ENCODE measurements at places on chromosomes 1 and 21.

GRCh38 chr1:207323425-207324225 is 2.1 kb downstream of the CD55 start:
- no peak for DNase-seq

GRCh38 chr1:162926906-162927305 is 65.9 kb upstream of the CCDC190 start:
- no peak for DNase-seq

GRCh38 chr1:15102646-15103045 is 50.9 kb upstream of the TMEM51 start:
- DNase-seq: no peak

GRCh38 chr1:239744851-239745250 is 346.8 kb upstream of the FMN2 start:
- DNase-seq: no peak

DNA sequence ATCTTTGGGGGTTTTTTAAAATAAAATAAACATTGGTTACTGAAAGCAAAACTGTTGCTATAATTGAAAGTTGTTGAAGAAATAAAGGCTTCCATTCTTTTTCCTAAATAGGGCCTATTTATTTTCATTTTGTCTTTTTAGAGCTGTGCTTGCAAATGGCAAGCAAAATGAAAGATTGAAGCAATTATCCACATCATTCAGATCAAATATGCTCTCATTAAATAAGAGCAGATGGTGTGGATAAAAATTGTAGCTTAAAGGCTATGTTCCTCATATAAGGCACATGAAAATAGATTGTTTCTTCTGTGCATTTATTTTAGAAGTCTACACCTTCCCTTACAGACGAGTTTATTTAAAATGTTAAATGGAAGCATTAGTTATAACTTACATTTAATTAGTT is 1317.7 kb downstream of the MRPL39 start:
- no peak for DNase-seq

- DNase-seq: no peak
These were observed 74.7 kb downstream of the RAP1GAP start for GRCh38 chr1:21594501-21594900.

GRCh38 chr1:79239840-79240239 is 233.3 kb upstream of the ADGRL4 start:
- DNase-seq: no peak

- DNase-seq: peak; percentile 96
These were observed 85.7 kb downstream of the BRINP2 start for GRCh38 chr1:177256153-177257075.

GRCh38 chr1:92877081-92877711 is 45.4 kb downstream of the RPL5 start:
- DNase-seq: no peak

DNA sequence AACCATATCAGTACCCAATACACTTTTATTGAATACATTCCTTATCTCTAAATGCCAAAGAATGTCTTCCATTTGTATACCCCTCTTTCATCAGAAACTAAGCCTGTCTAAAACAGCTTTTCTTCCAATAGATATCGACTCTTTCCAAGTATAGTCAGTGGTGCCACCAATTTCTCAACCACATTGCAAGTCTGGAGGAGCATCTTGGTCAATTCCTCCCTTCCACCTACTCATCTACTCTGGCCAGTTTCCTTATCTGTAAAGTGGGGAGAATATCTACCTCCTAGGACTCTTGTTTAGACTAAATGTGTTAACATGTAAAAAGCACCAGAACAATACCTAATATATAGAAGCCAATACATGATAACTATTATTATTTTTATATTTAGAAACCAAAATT is 28.5 kb upstream of the FGGY start:
- no peak for DNase-seq

GRCh38 chr1:115768549-115768948 is at the start of gene CASQ2:
CASQ2 (minus strand) TSS chr1:115768714; CDS start chr1:115768541, 173 bp downstream.
- DNase-seq: no peak

DNA sequence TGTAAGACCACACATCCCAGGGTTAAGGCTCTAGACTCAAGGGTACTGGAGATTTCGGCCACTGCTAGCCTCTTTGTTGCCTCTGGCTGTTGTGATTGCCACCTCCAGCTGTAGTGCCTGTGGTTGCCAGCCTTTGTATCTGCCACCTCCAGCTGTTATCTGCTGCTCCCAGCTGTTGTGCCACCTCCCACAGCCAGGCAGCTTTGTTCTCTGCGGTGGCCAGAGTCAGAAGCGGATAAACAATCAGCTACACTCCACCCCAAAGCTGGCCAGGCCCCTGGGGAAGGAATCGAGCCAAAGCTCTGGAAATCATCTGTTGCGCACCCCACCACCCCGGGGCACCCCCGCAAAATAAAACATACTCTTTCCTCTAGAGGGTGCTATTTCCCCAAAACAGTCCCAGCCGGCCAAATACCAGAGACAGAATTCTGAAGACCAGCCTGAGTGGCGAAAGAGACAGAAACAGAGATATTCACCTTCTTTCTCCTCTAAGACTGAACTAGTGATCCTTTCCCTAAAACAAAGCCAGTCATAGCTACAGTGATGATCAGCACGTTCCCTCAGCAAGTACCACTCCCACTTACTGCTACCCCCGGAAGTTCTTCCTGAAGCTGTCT is 14.8 kb upstream of the PIGM start:
- DNase-seq: peak; percentile 19

DNA sequence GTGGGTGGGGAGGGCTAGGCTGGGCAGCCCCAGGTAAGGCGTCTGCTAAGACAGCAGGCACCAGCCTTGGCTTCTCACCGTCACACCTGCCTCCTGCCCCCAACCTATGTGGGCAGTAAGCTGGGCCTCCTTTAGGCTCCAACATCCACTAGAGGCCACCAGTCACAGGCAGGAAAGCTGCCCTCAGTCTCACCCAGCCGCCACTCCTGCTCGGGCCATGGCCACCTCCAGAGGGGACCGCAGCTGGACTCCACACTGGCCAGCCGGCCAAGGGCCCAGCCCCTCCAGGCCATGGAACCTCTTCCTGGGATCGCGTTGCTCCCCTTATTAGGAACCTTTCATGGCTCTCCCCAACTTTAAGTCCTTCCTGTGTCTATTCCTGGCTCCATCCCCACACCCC is 74.5 kb downstream of the MRPL37 start:
- DNase-seq: no peak

DNA sequence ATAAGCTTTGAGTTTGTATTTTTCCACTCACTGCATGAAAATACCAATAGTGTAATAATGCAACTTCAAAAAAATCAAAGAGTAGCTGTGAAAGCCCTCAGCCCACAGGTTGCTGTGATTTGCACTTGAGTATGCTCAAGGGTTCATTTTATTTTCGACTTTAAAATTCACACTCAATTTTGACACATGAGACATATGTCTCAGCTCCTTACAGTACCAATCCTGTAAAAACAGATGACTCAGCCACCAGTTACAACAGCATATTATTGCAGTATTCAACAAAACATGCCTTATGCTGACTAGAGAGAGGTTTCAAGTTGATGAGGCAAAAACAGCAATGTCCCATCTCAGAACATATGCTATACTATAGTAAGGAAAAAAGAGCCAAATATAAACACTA is 66.1 kb downstream of the CYYR1 start:
- peak; percentile 72 for DNase-seq

DNA sequence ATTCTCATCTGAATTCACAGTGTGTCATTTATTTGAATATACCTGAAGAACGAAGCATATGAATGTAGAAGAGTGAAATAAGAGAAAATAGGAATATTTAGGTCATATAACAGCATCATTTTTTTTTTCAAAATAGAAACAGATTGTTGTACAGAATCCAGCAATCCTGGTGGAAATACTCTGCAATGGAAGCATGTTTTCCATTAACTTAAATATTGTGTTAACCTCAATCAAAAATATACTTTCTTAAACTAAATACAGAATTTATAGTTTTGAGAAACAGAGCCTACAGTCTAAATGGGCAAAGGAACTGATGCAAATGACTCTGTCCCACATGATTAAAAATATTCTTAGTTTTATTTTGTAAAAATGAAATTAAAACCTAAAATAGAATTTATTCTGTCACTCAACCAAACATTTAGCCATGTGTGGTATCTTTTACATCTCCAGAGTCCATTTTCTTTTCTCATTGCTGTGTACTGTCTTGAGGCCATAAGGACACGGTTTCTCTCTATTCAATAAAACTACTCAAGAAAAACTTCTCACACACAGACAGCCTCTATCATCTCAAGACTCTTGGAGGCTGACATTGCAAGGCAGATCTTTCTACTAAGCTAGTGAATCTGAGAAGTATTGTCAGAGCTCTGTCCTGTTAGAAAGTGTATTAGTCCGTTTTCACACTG is 322.6 kb downstream of the LTN1 start:
- DNase-seq: no peak

DNA sequence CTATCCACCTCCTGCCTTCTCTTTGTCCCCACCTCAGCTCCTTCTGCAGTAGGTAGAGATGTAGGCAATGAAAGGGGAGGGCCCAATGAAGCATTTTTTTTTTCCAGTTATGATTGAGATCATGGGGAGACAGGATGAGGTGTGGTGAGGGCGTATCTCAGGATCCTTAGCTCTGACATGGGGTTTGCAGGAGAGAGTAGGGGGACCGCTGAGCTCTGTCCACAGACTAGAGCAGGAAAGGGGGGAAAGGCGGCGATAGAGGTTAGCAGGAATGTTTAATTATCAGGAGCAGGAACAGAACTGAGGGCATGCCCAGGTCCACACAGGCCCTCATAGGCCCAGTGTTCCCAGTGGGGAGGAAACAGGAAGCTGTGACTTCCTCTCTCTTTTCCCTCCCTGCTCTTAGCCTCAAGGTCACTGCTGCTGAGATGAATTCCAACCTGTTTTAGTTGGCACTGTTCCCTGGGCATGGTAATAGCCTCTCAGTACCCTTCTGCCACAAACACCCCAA is 901 bp upstream of the RXFP4 start:
- peak; percentile 60 for DNase-seq

DNA sequence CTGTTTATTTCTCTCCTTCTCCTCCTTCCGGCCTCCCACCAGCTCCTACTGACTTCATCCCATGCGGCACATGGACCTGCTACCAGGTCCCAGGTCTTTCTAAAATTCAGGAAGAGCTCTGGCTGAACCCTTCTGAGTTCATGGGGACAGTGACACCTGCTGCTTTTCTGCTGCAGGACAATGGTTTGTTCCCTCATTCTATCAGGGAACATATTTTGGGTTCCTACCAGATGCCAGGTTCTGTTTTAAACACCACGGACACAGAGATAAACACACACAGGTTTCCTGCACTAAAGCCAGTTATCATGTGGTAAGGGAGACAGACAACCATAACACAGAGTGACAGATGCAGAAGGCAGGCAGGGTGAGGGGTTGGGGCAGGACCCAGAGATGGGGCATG is 114.0 kb upstream of the RAB4A start:
- DNase-seq: no peak

DNA sequence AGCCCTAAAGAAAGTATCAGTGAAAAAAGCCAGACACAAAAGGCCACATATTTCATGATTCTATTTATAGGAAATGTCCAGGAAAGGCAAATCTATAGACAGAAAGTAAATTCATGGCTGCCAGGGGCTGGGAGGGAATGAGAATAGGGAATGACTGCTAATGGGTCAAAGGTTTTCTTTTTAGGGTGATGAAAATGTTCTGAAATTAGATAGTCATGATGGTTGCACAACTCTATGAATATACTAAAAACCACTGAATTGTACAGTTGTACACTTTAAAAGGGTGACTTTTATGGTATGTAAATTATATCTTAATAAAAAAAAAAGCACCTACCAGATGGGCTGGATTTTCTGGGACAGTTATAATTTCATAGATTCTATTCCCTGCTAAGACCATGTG is 114.8 kb downstream of the CNIH3 start:
- peak; percentile 63 for DNase-seq

DNA sequence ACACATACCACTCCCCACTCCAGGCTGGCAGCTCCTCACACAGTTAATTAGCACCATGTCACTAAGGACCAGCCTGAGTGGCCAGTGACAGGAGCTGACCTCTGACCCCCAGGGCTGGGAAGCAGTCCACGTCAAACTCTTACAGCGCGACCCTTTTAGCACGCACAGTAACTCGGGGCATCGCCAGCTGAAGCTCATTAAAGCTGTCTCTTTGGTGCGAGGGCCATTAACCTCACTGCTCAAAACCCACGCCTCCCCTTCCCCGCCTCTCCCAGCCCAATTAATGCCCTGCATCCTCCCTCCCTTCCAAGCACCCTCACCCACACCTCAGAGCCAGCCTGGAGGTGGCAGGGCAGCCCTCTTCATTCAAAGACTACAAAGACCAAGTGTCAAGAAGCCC is 31.7 kb downstream of the DMAP1 start:
- DNase-seq: no peak

GRCh38 chr1:232863544-232864275 is 58.5 kb downstream of the MAP10 start:
- no peak for DNase-seq

DNA sequence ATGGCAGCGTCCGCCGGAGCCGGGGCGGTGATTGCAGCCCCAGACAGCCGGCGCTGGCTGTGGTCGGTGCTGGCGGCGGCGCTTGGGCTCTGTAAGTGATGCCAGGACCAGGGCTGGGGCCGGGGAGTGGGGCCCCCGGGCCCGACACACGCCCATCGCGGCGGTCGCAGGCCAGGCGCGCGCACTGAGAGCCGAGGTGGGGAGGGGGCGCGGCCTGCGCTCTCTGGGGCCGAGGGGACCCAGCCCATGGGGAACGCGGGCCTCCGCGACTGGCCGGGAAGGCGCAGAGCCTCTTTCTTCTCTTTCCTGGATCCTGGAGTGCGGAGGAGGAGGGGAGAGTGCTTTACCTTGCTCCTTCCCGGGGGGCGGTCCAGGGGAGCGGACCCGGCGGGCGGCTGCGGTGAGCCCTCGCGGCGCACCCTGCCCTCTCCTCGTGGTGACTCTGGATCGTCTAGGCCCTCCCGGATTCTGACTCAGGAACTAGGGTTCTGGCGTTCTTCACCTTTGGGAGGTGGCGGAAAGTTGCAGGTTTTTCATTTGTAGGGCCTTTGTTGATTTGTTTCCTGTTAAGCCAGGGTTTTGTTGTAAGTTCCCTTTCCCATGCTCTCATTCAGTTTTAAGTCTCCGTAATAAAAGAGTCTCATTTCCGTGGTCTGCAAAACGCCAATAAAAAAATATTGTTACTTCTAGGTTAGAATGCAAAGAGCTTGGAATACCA is 529 bp downstream of the MPZL1 start:
- peak; percentile 25 for DNase-seq

GRCh38 chr1:22755641-22756040 is 45.0 kb downstream of the EPHB2 start:
- no peak for DNase-seq
